Activated CD4-positive, alpha-beta T cell treated with anti-CD3 and anti-CD28 coated beads, Interleukin-2, amount 10 ng/mL, durations not matched to agents 24 days and 14 days (primary cell): ENCODE measurements at places on chromosomes 11 and 22. TPM values are rescaled to one million over a fixed set of nuclear protein-coding genes. Genes with fewer than 3 reads are reported as not detected.

Gene APOBEC3C
- total RNA-seq = 73.6 and 74.8 TPM in 2 replicates

DNA sequence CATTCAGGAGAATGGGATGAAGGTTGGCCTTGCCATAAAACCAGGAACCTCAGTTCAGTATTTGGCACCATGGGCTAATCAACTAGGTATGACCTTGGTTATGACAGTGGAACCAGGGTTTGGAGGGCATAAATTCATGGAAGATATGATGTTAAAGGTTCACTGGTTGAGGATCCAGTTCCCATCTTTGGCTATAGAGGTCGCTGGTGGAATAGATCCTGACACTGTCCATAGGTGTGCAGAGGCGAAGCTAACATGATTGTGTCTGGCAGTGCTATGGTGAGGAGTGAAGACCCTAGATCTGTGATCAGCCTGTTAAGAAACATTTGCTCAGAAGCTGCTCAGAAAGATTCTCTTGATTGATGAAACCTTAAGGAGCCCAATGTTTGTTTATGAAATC is 5.7 kb downstream of the NF2 start:
- no peak overlapping the region for H3K27ac ChIP-seq
- peaks cover 26% of the 10 kb centered on the region for H3K36me3 ChIP-seq
- DNase-seq = no peak
- no peaks in the 10 kb centered on the region for H3K27me3 ChIP-seq
- no peak overlapping the region for H3K4me3 ChIP-seq

DNA sequence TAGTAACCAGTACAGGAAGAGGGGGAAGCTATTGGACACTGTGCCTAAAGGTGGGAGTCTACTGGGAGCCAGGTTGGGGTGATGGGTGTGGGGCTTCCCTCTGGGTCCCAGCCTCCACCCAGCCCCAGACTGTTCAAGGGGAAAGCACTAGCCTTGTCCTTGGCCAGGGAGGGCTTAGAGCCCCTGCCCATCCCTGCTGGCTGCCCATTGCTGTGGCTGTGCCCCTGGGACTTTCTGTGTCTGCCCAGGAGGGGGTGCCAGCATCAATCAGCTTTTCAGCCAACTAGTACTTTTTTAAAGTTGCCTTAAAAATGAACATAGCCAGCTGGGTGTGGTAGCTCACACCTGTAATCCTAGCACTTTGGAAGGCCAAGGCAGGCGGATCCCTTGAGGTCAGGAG is 19.9 kb downstream of the INCENP start:
- H3K36me3 ChIP-seq = peaks cover 60% of the 10 kb centered on the region
- H3K4me3 ChIP-seq = no peak overlapping the region
- H3K27me3 ChIP-seq = no peaks in the 10 kb centered on the region
- no peak for DNase-seq
- no peak overlapping the region for H3K27ac ChIP-seq

- no peaks in the 10 kb centered on the region for H3K27me3 ChIP-seq
- no peaks in the 10 kb centered on the region for H3K36me3 ChIP-seq
- DNase-seq = peak; percentile 73
Measured at GRCh38 chr11:116379185-116379828, 393.5 kb downstream of the BUD13 start.

- DNase-seq = no peak
- H3K4me1 ChIP-seq = peaks cover 24% of the 10 kb centered on the region
- no peak overlapping the region for H3K27ac ChIP-seq
- peaks cover 3% of the 10 kb centered on the region for H3K27me3 ChIP-seq
- no peak overlapping the region for H3K4me3 ChIP-seq
Measured at GRCh38 chr11:35105319-35106079, 33.5 kb upstream of the CD44 start.

DNA sequence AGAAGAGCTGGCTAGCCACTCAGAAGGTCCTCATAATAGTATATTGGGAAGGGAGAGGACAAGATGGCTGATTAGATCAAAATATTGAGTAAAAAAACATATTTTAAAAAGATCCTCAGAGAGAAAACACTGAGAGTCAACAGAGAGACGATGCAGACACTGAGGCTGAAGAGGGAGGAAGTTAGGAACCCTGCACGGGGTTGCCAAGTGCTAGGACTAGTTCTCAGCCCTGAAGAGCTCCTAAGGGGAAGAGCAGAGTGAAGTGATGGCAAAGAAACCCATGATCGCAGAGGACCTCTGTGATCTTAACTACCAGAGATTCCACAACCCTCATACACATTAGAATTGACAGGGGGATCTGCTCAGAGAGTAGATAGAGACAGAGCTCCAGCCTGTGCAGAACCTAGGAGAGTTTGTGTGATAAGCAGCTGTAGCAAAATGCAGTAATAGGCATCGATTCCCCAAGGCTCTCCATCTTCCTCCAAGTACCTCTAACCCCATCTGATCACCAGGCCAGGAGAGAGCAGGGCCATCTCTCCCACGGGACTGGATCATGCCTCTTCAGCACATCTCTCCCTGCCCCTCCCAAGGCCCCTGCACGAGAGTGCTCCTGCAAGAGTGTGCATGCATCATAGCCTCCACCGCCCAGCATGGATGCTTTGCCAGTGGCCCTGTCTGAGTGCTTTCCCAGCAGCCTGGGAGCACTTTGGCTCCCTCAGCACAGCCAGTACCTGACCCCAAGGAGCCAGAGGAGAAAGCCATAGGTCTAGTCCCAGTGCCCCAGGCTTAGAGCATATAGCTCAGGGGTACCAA is 41.2 kb upstream of the ARL14EP start:
- H3K36me3 ChIP-seq = no peaks in the 10 kb centered on the region
- no peak overlapping the region for H3K27ac ChIP-seq
- H3K4me1 ChIP-seq = peaks cover 12% of the 10 kb centered on the region
- DNase-seq = no peak
- H3K4me3 ChIP-seq = peak overlapping the region; percentile 43
